ENCODE measurements at places on chromosomes 1 and 21. TPM values are rescaled to one million over a fixed set of nuclear protein-coding genes. Genes with fewer than 3 reads are reported as not detected.

DISC1 gene
- polyA plus RNA-seq, result 1.7 TPM

ACTA1 gene
- polyA plus RNA-seq, result 0.21 TPM

NRIP1 gene
- polyA plus RNA-seq, result 0.05 TPM

OLFM3 gene
- polyA plus RNA-seq, result not detected

AGL gene
- polyA plus RNA-seq, result 2.2 TPM

AMIGO1 gene
- polyA plus RNA-seq, result 0.93 TPM

FOXD3 gene
- not detected for polyA plus RNA-seq
